Activated T-cell treated with anti-CD3 and anti-CD28 coated beads, Interleukin-2, amount 50 U/mL, for 72 hours (primary cell): ENCODE measurements at places on chromosomes 5 and 9. TPM values are rescaled to one million over a fixed set of nuclear protein-coding genes. Genes with fewer than 3 reads are reported as not detected.

Gene IL3
- total RNA-seq: 6.2 TPM

Gene SMIM27
- 63.5 TPM for total RNA-seq

Gene ADAMTS13
- 4.7 TPM for total RNA-seq

Gene EIF4E1B
- total RNA-seq: not detected

Gene GADD45G
- 6.0 TPM for total RNA-seq

Gene RACK1
- 3,662 TPM for total RNA-seq

Gene PCDHA9
- total RNA-seq: not detected

Gene FAM221B
- total RNA-seq: not detected

Gene SLC36A3
- total RNA-seq: not detected

Gene LECT2
- total RNA-seq: not detected

Gene IL4
- total RNA-seq: 1.5 TPM

Gene SLC4A9
- 0.07 TPM for total RNA-seq

Gene PCDHA1
- not detected for total RNA-seq

Gene DCAF10
- total RNA-seq: 27.2 TPM

Gene PCYOX1L
- 24.4 TPM for total RNA-seq

Gene SLC25A2
- 0.46 TPM for total RNA-seq

Gene CCL19
- not detected for total RNA-seq

Gene FAF2
- 44.8 TPM for total RNA-seq

Gene PCDHB7
- total RNA-seq: not detected

Gene TRIP13
- total RNA-seq: 17.7 TPM

Gene DAPK1
- total RNA-seq: 37.8 TPM

Gene PHF2
- total RNA-seq: 27.6 TPM

Gene SLC6A7
- total RNA-seq: not detected

Gene ARID3C
- 0.16 TPM for total RNA-seq

Gene AHRR
- 82.2 TPM for total RNA-seq

Gene ACOT12
- not detected for total RNA-seq

Gene RNF183
- 0.34 TPM for total RNA-seq

Gene LCP2
- 162 TPM for total RNA-seq

Gene TEX48
- total RNA-seq: 1.7 TPM

Gene AJM1
- 5.3 TPM for total RNA-seq

Gene TMEM171
- total RNA-seq: not detected

Gene TLX3
- total RNA-seq: not detected

Gene SPATA31D4
- total RNA-seq: not detected

Gene CBY3
- 0.44 TPM for total RNA-seq

Gene ZNF454
- 0.21 TPM for total RNA-seq

Gene PRRX2
- 6.1 TPM for total RNA-seq

Gene ACO1
- 16.6 TPM for total RNA-seq

Gene FGD3
- 72.9 TPM for total RNA-seq

Gene STPG3
- total RNA-seq: not detected

Gene IDNK
- total RNA-seq: 10.6 TPM

Gene TUSC1
- total RNA-seq: 0.25 TPM

Gene CDH9
- not detected for total RNA-seq

Gene HEMGN
- 1.5 TPM for total RNA-seq

Gene GMCL2
- not detected for total RNA-seq

Gene BHMT2
- total RNA-seq: not detected

Gene POLR3G
- 4.5 TPM for total RNA-seq

Gene CEP120
- 60.1 TPM for total RNA-seq

Gene RETREG1
- total RNA-seq: 30.2 TPM

Gene CCL27
- total RNA-seq: 3.7 TPM

Gene MPDZ
- not detected for total RNA-seq

Gene DOCK8
- total RNA-seq: 199 TPM

Gene ADCY2
- not detected for total RNA-seq

Gene GABRA6
- total RNA-seq: not detected
